ENCODE measurements at places on chromosomes 16 and 17. TPM values are rescaled to one million over a fixed set of nuclear protein-coding genes. Genes with fewer than 3 reads are reported as not detected.

The CDH3 gene
- total RNA-seq, result 7.5 TPM

The CBX2 gene
- total RNA-seq, result 1.7 TPM

The HSF4 gene
- 110 TPM for total RNA-seq

The TEX14 gene
- total RNA-seq, result 0.78 TPM

The PHKB gene
- total RNA-seq, result 38.8 TPM
